CD4-positive, alpha-beta T cell treated with Interleukin-21 for 1 hour (primary cell): ENCODE measurements at places on chromosomes 2 and 18.

- peak; percentile 78 for DNase-seq
Observed at GRCh38 chr2:84970868-84971509, at the start of gene KCMF1. Gene KCMF1 (plus strand): TSS chr2:84971161. CDS start chr2:84971452, 291 bp downstream.

DNA sequence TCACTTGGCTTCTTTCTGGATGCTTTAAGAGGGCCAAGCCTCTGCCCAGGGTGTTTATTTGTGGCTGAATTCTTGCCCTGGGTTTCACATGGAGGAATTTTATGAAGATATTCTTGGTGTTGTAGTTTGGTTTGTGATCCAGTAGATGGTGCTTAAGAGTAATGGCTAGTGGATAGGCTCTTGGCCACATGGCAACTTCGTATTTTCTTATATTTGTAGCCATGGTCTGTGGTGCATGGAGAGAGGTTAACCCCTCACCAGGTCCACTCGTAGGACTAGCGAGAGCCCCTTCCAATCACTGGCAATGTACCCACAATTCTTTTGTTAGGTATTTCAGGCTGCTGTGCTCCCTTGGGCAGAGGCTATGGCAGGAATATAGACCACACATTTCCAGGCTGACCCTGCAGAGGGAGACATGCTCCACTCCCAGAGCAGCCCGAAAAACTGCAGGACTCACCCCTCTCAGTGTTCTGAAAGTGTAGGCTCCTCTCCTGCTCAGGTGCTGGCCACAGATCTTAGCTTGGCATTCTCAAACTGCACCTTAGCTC, 582.1 kb upstream of the SETBP1 start:
- DNase-seq = no peak

DNA sequence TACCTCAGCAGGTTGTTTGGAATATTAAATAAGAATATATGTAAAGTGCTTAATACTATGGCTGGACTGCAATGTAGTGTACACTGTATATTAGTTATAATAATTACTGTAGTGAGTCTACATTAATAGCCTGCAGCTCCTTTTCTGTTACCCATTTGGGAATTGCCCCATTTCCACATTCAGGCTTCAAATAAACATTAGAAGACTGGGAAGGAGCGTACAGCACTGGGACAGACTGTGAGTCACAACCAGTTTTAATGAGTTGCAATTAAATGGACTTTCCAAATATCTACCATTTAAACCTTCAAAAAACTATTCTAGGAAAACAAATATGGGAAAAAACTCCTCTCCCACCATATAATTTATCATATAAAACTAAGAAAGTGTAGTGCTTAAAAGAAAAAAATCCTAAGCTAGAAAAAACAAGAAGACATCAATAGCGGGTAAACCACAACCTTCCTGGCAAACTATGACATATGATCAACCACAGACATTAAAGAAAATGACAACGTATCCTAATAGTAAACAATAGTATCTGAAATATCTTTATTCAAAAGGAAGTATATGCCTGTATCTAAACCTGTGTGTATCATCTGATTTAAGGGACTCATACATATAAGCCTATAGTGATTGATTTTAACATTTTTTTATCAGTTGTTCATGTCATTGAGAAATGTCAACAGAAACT, 86.1 kb downstream of the TRIP12 start:
- DNase-seq = peak; percentile 66

- DNase-seq = no peak
Observed at GRCh38 chr2:181682795-181683517, 2.6 kb upstream of the NEUROD1 start.

DNA sequence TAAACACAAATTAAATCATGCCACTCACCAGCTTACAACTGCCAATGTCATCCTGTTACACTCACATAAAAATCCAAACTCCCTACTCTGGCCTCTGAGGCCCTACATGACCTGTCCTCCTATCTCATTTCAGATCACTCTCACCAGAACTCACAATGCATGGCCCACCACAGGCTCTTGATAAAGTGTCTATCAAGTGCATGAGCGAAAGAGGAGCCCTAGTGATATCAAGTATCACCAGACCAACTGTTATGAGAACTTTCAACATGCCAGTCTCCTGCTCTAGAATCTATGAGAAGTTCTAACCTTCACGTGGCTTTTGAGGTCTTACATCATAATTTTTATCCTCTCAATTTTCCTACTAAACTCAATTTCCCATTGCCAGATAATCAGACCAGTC, 76.4 kb upstream of the CD226 start:
- DNase-seq = no peak

DNA sequence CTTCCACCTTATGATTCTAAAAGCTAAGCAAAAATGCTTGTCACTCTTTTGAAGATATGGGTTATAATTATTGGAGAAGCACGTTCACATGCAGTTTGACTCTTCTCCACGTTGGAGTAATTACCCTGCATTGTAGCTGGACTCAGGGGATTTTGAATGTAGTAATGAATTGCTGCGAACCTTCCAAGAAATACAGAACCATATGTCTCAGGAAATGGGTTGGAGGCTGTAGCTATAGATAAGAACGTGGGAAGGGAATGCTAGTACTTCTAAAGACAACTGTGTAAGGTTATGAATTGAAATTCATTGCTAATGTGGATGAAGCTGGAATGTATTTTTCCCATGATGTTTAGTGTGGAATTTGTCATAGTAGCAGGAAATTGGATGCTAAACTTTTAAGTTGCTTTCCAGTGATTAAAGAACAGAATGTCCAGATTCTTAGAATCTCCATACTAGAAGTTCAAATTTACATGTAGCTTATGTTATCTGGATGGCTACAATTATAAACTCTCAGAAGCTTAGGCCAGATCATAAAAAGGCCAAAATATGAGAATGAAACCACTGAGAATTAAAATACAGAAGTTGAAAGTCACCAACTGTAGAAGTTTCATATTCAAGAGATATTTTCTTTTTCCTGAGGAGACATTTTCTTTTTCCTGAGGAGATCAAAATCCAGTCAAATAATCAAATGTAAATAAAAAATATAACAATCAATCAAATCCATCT, 27.3 kb upstream of the SPOPL start:
- no peak for DNase-seq

- peak; percentile 82 for DNase-seq
Observed at GRCh38 chr2:221517696-221518151, 54.4 kb downstream of the EPHA4 start.

GRCh38 chr18:29962579-29962978, 1080.0 kb downstream of the DSC3 start:
- DNase-seq = no peak

DNA sequence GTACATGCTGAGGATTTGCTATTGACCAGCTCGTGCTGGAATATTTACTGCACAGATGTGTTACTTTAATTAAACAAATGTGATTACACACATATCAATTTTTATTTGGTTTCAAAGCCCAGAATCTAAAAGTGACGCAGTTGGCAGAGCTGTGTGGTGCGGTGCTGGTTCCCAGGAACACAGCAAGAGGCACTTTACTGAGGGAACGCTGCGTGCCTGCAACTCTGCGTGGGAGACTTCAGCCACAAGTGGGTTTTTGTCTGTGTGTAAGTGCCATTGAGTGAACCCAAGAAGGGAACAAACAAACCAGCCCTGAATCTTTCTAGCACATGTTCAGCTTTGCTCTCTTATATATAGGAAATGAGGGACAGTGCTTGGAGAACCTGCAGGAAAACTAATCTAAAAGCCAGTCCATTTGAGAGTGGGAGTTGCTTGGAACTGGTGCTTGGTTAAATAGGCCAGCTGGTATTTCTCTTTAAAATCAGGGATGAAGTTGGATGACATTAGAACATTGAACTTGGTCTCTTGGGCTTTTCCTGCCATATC, 196.6 kb upstream of the CELF4 start:
- DNase-seq = no peak

GRCh38 chr18:52536039-52536438, 196.0 kb downstream of the DCC start:
- DNase-seq = no peak

DNA sequence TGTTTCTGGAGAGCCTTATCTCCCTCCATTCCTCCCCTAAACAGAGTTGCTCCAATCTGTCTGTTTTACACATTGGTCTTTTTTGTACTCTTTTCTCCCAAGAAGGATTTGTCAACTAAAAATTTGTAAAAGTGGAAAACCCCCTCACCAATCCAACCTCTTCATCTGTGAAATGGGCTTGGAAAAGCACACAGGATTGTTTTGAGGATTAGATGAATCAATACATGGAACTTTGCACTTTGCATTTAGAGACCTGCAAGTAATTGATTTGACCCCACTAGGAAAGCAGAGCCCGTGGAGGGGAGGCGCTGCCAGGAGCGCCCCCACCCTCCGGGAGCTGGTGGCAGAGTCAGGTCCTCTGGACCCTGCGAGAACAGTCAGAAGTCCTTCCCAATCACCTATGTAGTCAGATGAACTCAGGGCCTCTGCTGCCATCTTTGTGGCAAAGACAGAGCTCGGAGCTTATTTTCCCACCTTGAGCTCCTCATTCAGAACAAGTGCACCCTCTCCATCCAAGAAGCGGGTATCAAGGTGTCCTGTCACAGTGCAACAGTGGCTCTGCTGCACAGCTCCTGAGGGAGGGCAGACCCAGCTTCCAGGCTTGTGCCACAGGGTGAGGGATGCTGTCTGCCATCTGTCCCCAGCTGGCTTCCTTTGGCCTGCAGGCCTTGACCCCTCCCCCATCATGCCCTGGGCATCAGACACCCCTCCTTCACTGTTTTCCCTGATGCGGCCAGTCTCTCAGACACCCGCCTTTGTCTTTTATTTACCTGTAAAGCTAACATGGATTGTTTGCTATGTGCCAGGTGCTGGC, 1.7 kb upstream of the TMEM185B start:
- no peak for DNase-seq

DNA sequence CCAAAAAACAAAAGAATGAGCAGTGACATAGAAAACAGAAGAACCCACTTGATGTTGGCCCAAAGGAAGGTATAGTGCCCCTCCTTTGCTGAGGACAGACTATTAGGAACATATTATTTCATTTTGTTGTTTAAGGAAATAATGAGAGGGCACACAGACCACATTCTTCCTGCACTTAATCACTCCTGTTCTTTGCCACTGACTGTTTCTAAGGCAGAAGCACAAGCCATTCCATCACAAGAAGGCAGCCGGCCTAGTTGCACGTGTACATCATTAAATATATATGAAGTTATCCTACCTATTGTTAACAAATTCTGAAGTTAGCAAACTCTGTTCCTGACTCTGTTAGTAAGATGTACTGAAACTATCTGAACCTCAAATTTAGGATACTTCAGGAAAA, 110.0 kb downstream of the LNPK start:
- DNase-seq = no peak

GRCh38 chr2:102040229-102040628, 48.5 kb downstream of the IL1R2 start:
- DNase-seq = no peak

DNA sequence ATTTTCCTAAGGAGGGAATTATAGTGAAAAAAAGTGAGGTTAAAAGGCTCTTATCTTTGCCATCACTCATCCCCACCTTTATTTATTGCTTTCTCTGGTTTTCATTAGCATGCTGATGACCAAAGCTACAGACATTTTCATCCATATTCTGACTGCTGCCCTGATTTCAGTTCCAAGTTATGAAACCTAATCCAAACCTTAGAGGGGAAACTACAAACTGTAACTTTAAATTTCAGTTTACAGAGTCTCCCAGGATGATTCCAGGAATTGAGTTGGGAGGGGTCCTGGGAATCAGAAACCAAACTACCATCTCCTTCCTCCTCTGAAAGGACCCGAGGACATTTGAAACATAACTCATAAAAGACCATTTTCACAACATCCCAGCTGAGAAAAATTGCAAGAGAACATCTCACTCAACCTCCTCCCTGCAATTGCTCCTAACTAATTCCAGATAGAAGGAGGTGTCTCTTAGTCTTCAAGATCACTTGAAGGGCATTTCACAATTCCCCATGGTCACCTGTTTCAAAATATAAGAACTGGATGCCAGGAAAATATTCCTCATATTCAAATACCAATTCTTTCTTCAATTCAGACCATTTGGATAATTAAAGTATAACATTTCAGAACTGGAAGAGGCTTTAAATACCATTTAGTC, 520.6 kb downstream of the TNS1 start:
- DNase-seq = no peak

GRCh38 chr2:95030496-95030895, 5.0 kb downstream of the MAL start:
- no peak for DNase-seq

- DNase-seq = peak; percentile 45
Observed at GRCh38 chr2:137865954-137866540, 98.2 kb upstream of the HNMT start.

- DNase-seq = no peak
Observed at GRCh38 chr2:241821460-241822263, 12.7 kb downstream of the NEU4 start.

DNA sequence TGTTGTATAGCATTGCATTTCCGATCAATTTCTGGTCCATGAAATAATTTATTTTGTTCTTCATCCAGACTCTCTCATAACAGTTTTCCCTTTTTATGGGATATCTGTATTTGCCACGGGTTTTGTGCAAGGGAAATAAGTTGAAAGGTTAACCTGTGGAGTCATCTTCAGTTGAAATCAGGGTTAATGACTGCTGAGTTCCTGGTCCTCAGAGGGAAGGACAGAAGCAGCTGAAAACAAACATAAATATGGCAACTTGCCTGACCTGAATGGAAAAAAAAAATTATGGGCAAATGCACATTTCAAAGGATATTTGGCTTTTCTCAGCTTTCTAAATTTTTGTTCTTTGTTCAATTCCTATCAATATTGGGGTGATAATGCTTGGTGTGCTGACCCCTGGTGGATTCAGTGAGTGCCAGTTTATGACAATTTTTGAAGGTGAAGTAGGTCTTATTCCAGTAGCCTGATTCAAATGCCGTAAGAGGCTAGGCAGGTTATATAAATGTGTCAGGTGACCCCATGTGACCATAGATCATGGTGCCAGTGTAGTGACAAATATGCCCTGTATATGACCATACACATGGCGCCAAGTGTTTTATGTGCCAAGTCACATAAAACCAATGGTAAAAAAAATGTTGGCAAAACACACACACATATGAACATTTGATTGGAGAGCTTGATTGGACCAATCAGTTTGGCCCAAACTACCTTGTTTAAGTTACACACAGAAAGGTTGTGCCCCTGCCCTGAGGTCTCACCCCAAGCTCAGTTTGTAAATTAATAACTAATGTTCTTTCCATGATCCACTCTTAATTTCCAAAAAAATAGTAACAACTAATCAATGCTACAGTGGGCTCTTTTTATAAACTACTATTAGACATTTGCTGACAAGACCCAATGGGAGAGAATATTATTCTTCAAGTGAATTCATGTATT, 47.6 kb upstream of the FAM124B start:
- DNase-seq = peak; percentile 4

- DNase-seq = no peak
Observed at GRCh38 chr2:75870133-75870532, 159.4 kb upstream of the GCFC2 start.

GRCh38 chr2:234373060-234373459, 123.8 kb downstream of the ARL4C start:
- DNase-seq = peak; percentile 14

GRCh38 chr2:229701062-229701461, 13.3 kb downstream of the DNER start:
- no peak for DNase-seq

- DNase-seq = no peak
Observed at GRCh38 chr2:86788165-86788564, 2.5 kb downstream of the CD8A start.

GRCh38 chr2:69013840-69014821, 1.2 kb downstream of the ANTXR1 start:
- no peak for DNase-seq
